Activated CD4-positive, CD25-positive, alpha-beta regulatory T cell treated with anti-CD3 and anti-CD28 coated beads, Interleukin-2, amount 50 U/mL, for 24 hours (primary cell): ENCODE measurements at places on chromosomes 6 and 20.
A peak's percentile ranks its signal among the peaks of the same experiment; 100 is the strongest.

- peak; percentile 92 for ATAC-seq
Observed at GRCh38 chr6:109373762-109374161, 8.5 kb downstream of the CD164 start.

GRCh38 chr6:42962502-42963178 is 2.1 kb downstream of the GNMT start:
- ATAC-seq = no peak

DNA sequence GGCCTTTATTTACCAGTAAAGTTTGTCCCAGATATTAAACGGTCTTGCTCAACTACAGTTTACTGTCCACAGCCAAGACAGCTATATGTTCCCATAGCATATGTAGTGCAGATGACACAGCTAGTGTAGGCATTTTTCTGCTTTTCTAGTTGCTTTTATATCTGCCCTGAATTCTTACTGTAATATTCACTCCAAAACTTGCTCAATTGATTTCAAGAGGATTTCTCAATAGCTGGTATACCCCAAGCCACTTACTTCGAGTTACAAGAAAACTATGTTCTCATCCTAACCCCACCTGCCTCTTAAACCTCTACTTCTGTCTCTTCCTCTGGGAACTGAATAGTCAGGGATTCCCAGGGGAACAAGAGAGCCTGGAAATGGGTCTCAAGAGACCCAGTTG is 18.9 kb upstream of the ROS1 start:
- no peak for ATAC-seq

GRCh38 chr20:53187392-53188068 is 215.4 kb downstream of the TSHZ2 start:
- ATAC-seq = no peak

DNA sequence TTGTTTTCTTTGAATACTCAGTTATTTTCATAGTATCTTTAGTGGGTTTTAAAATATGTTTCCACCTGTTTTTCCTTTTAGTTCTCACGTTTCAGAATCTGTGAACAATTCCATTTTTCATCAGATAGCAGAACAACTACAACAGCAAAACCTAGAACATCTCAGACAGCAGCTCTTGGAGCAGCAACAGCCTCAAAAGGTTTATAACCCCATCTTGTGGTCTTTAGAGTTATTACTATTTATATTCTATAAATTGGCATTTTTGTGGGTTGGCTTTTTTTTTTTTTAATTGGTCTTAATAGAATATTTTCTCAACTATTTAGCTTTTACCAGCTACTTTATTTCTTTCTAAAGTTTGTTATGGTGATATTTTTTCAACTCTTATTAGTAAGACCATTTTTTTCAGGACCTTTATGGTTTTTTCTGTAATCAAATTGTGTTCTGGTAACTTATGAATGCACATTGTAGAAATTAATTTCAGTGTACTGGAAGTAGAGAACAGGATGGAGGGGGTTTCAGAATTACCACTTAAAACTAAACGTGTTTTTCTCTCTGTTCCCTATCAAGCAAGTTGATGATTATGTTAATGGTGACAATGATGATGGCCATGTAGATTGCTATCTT is 72.2 kb downstream of the SCAF8 start:
- ATAC-seq = no peak

GRCh38 chr6:11922901-11923300 is 89.2 kb upstream of the HIVEP1 start:
- ATAC-seq = no peak

- ATAC-seq = no peak
Observed at GRCh38 chr6:46509981-46510510, 18.8 kb upstream of the RCAN2 start.

DNA sequence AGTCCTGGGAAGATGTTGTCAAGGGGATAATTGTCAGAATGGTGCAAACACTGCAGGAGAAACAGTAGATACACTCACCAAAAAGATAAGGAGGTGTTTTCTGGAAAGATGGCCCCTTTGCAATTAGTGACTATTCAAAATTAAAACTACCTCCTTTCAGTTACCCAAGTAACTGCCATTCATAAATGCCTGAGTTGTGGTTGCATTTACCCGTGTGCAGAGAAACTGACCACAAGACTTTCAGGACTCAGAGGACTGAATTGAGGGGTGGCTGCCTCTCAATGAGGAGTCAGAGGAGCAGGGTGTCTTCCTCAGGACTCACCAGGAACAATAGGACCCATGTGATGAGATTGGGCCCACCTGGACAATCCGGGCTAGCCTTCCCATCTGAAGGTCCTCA is 39.0 kb downstream of the GCM1 start:
- ATAC-seq = no peak
